ENCODE measurements at places on chromosomes 5 and 9.

GRCh38 chr5:173971681-173972345, 17.2 kb upstream of the C5orf47 start:
- H3K27ac ChIP-seq: no peak overlapping the region
- H3K36me3 ChIP-seq: no peaks in the 10 kb centered on the region
- H3K4me3 ChIP-seq: no peak overlapping the region
- H3K4me1 ChIP-seq: peaks cover 10% of the 10 kb centered on the region
- DNase-seq: no peak

DNA sequence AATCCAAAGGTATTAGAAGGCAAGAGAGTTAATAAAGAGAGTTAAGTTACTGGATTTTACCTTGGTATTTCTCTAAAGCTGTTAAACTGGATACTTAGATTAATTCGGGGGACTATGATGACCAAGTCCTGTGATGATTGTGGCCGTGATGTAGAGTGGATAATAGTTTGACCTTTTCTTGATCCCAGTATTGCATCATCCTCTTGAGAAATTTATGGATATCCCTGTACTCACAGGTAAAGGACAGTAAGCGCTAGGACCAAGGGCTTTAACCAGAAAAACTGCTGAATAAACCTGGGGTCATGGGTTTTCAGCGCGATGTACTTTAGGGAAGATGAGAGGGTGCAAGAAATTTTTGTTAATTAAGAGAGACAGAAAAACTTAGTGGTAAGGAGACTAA, 8.3 kb downstream of the OR13C8 start:
- no peaks in the 10 kb centered on the region for H3K36me3 ChIP-seq
- no peaks in the 10 kb centered on the region for H3K27me3 ChIP-seq
- H3K4me3 ChIP-seq: no peak overlapping the region
- H3K4me1 ChIP-seq: no peaks in the 10 kb centered on the region
- DNase-seq: no peak

DNA sequence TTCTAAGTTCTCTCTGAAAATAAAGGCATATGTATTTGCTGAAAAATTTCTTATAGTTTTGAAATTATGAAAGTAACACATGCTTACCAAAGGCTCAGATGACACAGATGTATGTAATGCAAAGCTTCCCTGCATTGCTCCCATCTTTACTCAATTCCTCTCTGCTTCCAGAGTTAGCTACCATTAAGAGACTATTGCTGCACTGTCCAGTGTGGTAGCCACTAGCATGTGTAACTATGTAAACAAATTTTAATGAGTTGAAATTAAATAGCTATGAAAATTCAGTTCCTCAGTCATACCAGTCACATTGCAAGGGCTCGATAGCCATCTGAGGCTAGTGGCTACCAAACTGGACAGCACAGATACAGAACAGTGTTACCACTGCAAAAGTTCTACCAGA, 17.9 kb downstream of the FRMD3 start:
- H3K27me3 ChIP-seq: no peaks in the 10 kb centered on the region
- peaks cover 14% of the 10 kb centered on the region for H3K4me1 ChIP-seq
- H3K27ac ChIP-seq: no peak overlapping the region
- DNase-seq: no peak
- H3K36me3 ChIP-seq: no peaks in the 10 kb centered on the region

DNA sequence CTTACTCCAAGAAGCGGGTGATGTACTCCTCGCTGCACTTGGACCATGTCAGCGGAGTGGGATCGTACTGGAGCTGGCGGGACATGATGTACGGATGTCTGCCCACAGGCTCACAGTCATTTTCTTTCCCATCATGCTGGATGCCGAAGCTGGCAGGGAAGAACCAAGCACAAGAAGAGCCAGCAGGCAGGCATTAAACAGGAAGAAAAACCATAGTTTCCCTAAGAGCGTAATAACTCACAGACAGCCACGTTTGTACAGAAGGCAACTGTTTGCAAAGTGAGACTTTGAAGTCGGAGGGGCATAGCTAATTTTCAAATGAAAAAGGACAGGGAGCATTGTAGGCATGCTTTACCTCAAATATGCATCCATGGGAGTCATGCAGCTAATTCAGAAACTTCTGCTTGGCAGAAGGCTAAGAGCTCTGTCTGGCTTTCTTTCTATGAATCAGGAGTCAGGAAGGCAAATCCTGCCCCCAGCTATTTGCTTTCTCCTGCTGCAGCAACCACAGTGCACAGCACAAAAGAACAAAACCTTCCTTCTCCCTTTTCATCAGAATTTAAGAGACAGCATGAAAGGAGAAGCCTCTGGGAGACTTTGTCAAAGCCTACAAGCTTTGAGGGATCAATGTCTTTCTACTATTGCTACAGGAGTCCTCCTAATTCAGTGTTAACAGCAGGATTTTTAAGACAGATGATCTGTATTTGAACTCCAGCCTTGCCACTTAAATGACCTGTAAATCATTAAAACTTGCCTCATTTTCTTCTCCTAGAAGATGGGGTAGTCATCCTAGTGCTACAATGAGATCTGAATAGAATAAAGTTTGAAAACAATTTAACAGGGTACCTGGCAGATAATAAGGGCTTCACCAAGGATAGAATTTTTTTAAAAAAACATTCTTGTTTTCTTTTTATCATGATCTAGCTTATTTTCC, 209.1 kb downstream of the TARS1 start:
- H3K27ac ChIP-seq: no peak overlapping the region
- no peak for DNase-seq
- H3K4me3 ChIP-seq: no peak overlapping the region
- 0 out of 2 replicates have a peak, but pooled peaks cover 3% of the 10 kb centered on the region for H3K4me1 ChIP-seq
- peaks cover 8% of the 10 kb centered on the region for H3K36me3 ChIP-seq

- no peaks in the 10 kb centered on the region for H3K4me1 ChIP-seq
- no peak for DNase-seq
- no peak overlapping the region for H3K4me3 ChIP-seq
- no peak overlapping the region for H3K27ac ChIP-seq
Observed at GRCh38 chr5:160555581-160555970, 133.9 kb downstream of the PTTG1 start.

DNA sequence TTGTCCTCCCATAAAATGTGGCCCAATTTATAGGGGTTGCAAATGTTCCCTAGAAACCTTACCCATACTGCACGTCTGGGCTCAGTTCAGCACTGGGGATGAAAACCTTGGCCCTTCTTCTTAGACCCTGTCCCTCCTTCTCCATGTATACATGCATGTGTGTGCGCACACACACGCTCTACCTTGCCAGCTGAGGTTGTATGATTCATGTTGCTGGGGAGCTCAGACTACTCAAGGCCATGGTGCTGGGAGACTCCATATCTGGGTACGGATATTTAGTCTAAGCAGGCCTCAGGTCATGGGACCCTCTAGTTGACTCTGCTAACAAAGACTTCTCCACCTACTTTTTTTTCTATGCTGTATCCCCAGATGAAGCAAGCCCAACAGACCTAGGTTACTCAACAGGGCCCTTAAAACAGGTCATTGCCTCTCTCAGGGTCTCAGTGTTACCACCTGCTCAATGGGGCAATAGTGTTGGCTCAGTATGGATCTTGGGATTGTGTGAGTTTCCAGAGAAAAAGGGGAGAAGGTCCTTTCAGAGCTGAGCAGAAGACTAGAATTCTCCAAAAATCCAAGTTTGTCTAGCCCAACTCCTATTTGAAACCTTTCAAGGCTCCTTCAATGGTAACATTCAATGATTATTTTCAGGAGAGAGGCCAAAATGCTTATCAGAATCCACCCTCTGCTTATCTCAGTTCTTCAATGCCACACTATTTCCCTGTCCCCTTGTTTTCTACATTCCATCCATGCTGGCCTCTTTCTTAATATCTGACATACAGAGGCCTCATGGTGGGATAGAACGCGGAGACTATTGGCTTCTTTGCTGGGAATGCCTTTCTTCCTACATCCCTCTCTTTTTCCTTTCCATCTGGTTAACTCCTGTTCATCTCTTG, 123.6 kb upstream of the PITX1 start:
- H3K4me1 ChIP-seq: no peaks in the 10 kb centered on the region
- no peak overlapping the region for H3K27ac ChIP-seq
- no peak for DNase-seq
- H3K27me3 ChIP-seq: no peaks in the 10 kb centered on the region
- no peak overlapping the region for H3K4me3 ChIP-seq
- H3K36me3 ChIP-seq: no peaks in the 10 kb centered on the region

GRCh38 chr9:133125941-133126696, 5.1 kb upstream of the RALGDS start:
- peak; percentile 52 for DNase-seq
- peak overlapping the region; percentile 28 for H3K4me3 ChIP-seq
- H3K36me3 ChIP-seq: no peaks in the 10 kb centered on the region

DNA sequence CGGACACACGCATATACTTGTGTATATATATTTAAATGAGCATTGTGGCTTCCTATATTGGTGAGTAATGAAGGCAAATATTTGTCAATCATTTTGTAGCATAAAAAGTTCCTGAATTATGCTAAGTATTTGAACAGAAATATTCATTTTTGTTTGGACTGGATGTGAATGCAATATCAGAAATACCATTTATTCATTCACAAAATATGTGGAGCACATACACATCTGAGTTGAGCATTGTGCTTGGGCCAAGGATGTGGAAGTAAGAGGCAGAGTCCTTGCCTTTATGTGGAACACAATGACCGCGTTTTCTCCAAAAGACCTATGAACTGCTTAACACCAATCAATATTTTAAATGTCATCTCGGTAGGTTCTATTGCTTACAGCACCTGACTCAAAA, 1086.5 kb downstream of the NR2F1-AS1 start:
- H3K4me1 ChIP-seq: no peaks in the 10 kb centered on the region
- no peak for DNase-seq
- no peak overlapping the region for H3K27ac ChIP-seq

- no peaks in the 10 kb centered on the region for H3K27me3 ChIP-seq
- H3K4me3 ChIP-seq: no peak overlapping the region
- no peaks in the 10 kb centered on the region for H3K36me3 ChIP-seq
- no peak for DNase-seq
- no peak overlapping the region for H3K27ac ChIP-seq
Observed at GRCh38 chr9:99490729-99491128, 268.6 kb downstream of the SEC61B start.

- H3K27ac ChIP-seq: no peak overlapping the region
- no peaks in the 10 kb centered on the region for H3K36me3 ChIP-seq
- H3K27me3 ChIP-seq: no peaks in the 10 kb centered on the region
- DNase-seq: no peak
- H3K4me1 ChIP-seq: no peaks in the 10 kb centered on the region
Observed at GRCh38 chr9:72650206-72650605, 128.8 kb downstream of the TMC1 start.

GRCh38 chr9:121711797-121712196, 60.4 kb downstream of the DAB2IP start:
- H3K4me1 ChIP-seq: no peaks in the 10 kb centered on the region
- DNase-seq: no peak
- no peak overlapping the region for H3K4me3 ChIP-seq

DNA sequence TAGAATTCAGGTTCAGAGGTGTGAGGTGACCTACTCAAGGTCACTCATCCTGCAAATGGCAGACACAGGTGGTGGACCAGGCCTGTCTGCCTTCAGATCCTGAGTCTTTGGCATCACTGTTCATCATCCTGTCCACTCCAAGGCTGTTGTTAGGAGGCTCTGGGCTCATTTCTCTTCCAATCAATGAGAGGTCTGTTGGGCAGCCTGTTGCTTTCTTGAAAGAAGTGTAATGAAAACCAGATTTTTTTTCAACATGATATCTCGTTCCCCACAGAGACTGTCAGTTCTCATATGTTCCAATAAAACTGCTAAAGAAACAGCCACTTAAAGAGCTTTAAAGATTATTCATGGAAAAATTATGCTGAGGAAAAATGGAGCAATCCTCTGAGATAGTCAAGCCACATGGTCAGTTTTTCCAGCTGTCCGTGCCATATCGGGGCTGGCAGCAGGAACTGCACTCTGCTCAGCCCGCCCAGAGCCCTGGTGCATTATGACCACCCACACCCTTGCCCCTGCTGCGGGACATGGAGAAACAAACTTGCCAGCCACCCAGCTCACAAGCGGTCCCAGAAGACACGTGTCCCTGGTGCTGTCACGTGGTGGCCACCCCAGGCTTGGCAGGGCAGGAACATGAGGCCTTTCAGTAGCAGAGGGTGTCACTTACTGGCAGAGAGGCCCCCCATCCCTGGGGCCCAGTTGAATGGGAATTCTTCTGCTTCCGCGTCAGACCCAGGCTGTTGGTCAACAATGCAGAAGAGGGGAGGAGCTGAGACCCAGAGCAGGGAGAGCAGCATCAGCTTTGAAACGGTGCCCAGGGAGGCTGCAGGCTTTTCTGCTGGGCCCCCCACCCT, 63.7 kb upstream of the ANGPTL2 start:
- H3K27me3 ChIP-seq: no peaks in the 10 kb centered on the region
- peaks cover 29% of the 10 kb centered on the region for H3K4me1 ChIP-seq
- peak overlapping the region; percentile 33 for H3K27ac ChIP-seq
- DNase-seq: peak; percentile 75
- H3K36me3 ChIP-seq: no peaks in the 10 kb centered on the region

DNA sequence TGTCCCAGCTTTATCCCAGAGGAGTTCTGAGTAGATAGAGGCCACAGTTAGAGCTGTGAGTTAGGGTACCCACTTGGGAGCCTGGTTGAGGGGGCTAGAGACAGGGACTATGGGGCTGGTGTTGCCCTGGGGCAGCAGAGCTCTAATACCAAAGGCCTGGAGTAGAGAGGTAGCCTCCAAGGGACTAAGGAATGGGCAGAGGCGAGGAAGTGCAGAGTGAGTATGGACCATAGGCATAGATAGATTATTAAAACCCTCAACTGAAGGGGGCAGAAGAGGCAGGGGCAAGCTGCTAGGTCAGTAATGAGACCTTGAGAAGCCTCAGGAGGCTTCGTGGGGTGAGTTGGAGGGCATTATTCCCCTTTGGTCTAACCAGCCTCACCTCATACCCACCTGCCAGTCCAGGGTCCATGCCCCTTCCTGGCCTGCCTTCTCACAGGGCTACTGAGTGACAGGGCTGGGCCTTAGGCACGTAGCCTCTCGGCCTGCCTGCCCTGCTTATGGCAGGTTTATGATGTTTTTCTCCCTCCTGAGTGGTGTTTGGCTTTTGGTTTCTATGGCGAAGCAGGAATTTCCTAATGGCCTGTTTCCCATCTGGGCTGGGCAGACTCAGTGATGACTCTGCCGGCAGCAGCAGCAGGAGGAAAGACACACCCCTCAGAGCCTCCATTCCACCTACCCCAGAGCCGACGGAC, 8.0 kb downstream of the PDLIM4 start:
- no peak for DNase-seq
- H3K36me3 ChIP-seq: peaks cover 69% of the 10 kb centered on the region
- H3K4me1 ChIP-seq: peaks cover 53% of the 10 kb centered on the region
- H3K27ac ChIP-seq: no peak overlapping the region
- no peaks in the 10 kb centered on the region for H3K27me3 ChIP-seq

- H3K27me3 ChIP-seq: no peaks in the 10 kb centered on the region
- H3K27ac ChIP-seq: no peak overlapping the region
- H3K4me3 ChIP-seq: no peak overlapping the region
- H3K36me3 ChIP-seq: no peaks in the 10 kb centered on the region
Observed at GRCh38 chr9:77449240-77450084, 198.7 kb downstream of the GNA14 start.

DNA sequence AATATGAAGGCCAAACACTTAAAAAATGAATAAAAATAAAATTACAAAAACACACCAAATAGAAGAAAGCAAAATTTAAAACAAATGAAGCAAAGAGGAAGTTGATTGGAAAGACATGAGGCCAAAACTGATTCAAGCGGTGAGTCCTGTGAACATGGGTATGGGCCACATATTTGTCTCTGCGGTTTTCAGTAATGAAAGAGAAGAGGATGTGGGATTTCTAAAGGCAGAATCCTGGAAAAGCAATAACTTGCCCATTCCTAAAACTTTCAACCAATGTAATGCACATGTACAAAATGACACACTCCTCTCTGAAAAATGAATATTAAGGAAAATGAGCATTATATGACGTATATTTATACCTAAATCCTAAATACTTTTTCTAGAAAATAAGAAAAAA, 263.7 kb downstream of the SEMA5A start:
- H3K4me1 ChIP-seq: no peaks in the 10 kb centered on the region
- H3K36me3 ChIP-seq: no peaks in the 10 kb centered on the region
- H3K4me3 ChIP-seq: no peak overlapping the region
- no peak for DNase-seq

Data from SJCRH30 (cell line).